ENCODE measurements at places on chromosomes 2 and 18. TPM values are rescaled to one million over a fixed set of nuclear protein-coding genes. Genes with fewer than 3 reads are reported as not detected.

- no peak for DNase-seq
Measured at GRCh38 chr2:181319286-181319685, 137.9 kb upstream of the ITGA4 start.

- peak; percentile 73 for DNase-seq
Measured at GRCh38 chr2:137865954-137866540, 98.2 kb upstream of the HNMT start.

- DNase-seq: no peak
Measured at GRCh38 chr2:209526561-209526960, 102.7 kb downstream of the MAP2 start.

- no peak for DNase-seq
Measured at GRCh38 chr2:62597323-62597722, 91.3 kb upstream of the TMEM17 start.

DNA sequence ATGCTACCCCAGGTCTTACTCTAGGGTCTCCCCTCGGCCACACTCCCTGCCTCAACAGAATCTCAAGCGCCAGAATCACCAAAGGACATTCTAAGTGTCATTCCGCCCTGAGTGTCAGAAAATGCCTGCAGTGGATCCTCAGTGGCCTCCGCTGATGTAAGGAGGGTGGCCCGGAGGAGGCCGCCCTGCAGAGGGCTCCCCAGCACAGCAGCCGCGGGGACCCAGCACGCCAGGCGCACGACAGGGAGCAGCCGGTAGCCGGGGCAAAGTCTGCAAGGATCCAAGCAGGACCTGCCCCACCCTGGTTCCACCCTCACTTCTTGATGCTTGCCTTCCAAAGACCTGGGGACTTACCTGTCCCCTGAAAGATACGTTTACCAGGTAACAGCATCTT is 54.2 kb upstream of the ID2 start:
- DNase-seq: no peak

GRCh38 chr2:166957686-166958085 is 69.4 kb downstream of the XIRP2 start:
- DNase-seq: no peak

- peak; percentile 59 for DNase-seq
Measured at GRCh38 chr2:215435280-215435869, 493 bp downstream of the FN1 start.

GRCh38 chr2:105769504-105769903 is 24.8 kb downstream of the NCK2 start:
- DNase-seq: peak; percentile 36

Gene COL6A3
- total RNA-seq: 3.9 TPM

Gene DTYMK
- total RNA-seq: 88.1 TPM

Gene SLC9A4
- 0.11 TPM for total RNA-seq

Gene LCT
- not detected for total RNA-seq

Gene GALNT13
- total RNA-seq: 8.8 TPM

Measured in WTC11 (cell line).